ENCODE measurements at places on chromosomes 3 and 15.

GRCh38 chr15:22961762-22962161 lies 18.4 kb downstream of the CYFIP1 start:
- DNase-seq: no peak

- no peak for DNase-seq
Measured at GRCh38 chr3:131849616-131850015, 185.2 kb downstream of the CPNE4 start.

- DNase-seq: no peak
Measured at GRCh38 chr15:73049564-73050215, 2.6 kb upstream of the NEO1 start.

DNA sequence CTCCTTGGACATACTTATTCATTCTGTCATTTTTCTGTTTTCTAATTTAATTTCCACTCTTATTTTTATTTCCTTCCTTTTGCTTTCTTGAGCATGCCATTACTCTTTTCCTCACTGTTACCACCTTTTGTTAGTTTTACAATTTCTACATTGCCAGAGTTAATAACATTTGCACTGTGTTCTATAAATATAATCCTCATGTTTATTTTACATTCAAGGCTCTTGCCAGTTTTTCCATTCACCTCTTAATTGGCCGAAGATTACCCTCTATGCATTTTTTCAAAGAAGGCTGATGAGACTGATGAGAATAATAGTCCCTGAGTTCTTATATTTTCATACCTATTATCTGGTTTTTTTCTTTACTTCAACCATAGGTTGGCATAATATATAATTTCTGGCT lies 10.5 kb downstream of the BTD start:
- no peak for DNase-seq

- DNase-seq: no peak
Measured at GRCh38 chr3:42195879-42196330, 70.1 kb downstream of the CCK start.

All from stimulated activated CD4-positive, alpha-beta T cell treated with anti-CD3 and anti-CD28 coated beads, Interleukin-2, amount 100 ng/mL, for 48 hours (primary cell).